ENCODE measurements at places on chromosomes 4 and X.

GRCh38 chr4:151792995-151793394 lies 32.2 kb upstream of the GATB start:
- DNase-seq: no peak

GRCh38 chrX:2642791-2643190 lies 48.3 kb upstream of the CD99 start:
- no peak for DNase-seq

DNA sequence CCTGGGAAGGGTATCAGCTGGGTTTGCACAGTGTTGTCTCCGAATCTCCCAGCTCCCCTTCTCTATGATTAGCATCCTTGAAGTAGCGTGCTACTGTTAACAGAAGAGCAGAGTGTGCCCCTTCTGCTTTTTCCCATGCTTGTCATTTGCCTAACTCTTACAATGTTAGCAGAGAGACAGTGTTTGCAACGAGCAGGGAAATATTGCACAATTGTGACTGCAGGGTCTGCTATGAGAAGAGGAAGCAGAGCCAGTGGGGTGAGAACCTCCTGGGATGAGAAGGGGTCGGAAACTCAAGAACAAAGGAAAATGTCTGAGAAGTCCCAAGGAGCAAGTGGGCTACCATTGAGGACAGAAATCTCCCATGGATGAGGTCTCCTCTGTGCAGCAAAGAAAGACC lies 7.8 kb upstream of the CHRNA9 start:
- DNase-seq: no peak

DNA sequence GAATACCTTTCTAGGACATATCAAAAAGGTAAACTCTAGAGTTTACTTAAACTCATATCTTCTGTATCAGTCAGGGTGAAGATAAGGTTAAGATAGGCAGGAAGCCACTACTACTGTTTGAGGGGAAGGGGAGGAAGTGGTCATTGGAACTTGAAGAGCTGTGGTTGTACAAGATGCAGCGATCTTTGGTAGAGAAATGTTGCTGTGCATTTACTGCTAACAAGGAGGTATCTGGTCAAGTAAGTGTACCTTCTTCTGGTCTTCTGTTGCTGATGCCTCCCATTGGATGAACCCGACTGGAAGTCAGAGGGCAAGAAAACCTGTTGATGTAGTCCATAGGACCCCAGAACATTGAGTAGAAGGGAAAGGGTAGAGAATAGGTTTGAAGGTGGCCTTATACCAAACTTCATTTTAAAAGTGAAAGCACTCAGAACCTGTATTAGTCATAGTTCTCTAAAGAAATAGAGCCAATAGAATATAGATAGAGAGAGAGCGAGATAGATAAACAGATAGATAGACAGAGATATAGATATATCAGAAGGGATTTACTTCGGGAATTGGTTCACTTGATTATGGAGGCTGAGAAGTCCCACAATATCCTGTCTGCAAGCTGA lies 47.9 kb upstream of the TSPAN5 start:
- no peak for DNase-seq

GRCh38 chr4:175745329-175745728 lies 66.7 kb downstream of the GPM6A start:
- DNase-seq: no peak

GRCh38 chrX:86370927-86371326 lies 222.7 kb downstream of the DACH2 start:
- no peak for DNase-seq

Measured in H54 (cell line).